ENCODE measurements at places on chromosomes 7 and 10.
A peak's percentile ranks its signal among the peaks of the same experiment; 100 is the strongest.

DNA sequence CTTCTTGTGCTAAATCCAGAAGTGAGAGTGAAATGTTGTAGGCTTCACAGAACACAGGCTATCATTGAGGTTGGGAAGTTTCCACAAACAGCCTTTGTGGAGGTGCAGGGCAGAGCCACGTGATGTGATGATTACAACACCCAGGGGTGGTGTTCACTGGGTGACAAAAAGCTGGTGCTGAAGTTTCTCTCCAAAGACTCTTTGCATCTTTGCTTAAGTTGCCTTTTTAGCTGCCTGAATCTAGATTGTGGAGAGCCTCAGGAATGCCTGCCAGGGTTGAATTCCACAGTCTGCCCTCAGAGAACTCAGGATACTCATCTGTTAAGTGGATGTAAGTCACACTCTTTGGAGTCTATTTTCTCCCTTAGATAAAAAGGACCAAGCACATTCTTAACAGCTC, 56.3 kb downstream of the PLXNA4 start:
- DNase-seq: no peak

- no peak for DNase-seq
Observed at GRCh38 chr10:101559596-101560297, 28.3 kb downstream of the POLL start.

DNA sequence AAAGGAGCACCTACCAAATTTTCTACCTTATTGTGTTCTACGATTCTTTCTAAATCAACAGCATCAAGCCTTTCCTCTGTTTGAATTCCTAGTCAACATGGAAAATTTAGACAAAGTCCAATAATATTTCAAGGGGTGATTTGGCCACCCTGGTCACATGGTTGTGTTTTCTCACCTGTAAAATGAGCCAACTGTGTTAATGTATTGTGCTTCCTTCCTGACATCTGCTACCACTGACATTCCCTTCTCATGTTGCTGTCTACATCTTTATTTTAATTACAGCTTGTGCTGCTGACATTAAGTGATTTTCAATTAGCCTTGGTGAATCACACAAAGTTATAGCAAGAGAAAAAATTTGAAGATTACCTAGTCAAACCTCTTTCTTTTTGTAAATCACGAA, 83.0 kb upstream of the NPSR1 start:
- DNase-seq: peak; percentile 42

GRCh38 chr10:70673043-70673928, 980 bp downstream of the ADAMTS14 start:
- no peak for DNase-seq

DNA sequence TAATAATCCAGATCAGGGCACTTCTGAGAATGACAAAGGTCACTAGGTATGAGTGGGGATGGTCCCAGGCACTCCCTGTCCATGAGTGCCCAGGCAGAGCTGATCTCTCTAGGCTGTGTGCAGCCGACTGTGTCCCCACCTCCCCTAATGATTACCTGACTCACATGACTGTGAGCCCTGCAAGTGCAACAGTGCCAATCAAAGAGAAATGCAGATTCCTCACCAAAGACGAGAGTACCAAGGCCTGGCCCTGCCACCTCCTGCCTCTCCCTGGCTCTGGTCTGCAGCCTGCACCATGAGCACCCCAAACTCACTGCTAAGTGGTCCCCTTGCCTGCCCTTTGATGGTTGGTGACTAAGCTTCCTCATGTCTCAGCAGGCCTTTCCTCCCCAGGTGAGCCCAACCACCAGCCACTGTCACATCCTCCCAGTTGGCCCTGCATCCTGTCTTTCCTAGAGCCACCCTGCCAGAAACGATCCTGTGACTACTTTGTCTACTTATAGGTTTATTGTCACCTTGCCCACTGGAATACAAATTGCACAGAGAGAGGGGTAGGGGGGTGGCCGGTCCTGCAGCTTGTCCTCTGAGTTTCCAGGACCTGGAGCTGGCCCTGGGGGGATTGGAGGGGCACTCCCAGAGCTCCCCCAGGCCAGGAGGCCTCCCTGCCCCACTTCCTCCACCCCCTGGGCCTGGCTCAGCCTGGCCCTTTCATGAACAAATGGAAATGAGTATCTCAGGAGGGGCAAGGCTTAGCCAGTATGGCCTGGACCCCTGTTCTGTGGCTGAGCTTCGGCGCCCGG, 22.4 kb upstream of the GDF10 start:
- peak; percentile 4 for DNase-seq

DNA sequence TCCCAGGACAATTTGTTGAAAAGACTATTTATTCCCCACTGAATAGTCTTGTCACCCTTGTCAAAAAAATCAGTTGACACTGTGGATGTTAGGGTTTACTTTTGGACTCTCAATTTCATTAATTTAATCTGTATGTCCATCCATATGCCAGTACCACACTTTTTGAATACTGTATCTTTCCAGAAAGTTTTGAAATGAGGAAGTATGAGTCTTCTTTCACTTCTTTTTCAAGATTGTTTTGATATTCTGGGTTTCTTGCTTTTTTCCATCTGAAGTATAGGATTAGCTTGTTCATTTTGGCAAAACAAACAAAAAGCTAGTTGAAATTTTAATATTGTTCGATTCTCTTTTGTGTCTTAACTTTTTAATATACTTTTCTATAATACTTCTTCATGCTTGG, 21.7 kb downstream of the KLHDC10 start:
- no peak for DNase-seq

- DNase-seq: no peak
Observed at GRCh38 chr10:3911713-3912442, 126.9 kb upstream of the KLF6 start.

All from NCI-H2081 (cell line).